Fibroblast of skin of left quadriceps (primary cell): ENCODE measurements at places on chromosomes 16 and 17.
A peak's percentile ranks its signal among the peaks of the same experiment; 100 is the strongest.

DNA sequence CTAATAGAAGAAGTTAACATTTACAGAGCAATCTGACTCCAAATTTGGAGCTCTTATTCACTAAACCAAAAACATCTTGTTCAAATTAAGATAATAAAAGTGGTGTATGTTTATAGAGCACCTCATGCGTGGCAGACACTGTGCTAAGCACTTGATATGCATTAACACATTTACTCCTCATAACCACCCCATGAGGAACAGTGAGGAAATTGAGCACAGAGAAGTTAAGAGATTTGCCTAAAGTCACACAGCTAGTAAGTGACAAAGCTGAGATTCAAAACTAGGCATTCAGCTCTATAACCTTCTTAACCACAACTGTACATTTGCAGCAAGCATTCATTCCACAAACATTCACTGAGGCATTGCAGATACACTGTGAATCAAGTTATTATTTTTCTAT, 94.0 kb downstream of the VAT1L start:
- peak; percentile 66 for DNase-seq

GRCh38 chr17:44599298-44600175, 42.3 kb downstream of the FZD2 start:
- peak; percentile 78 for DNase-seq

DNA sequence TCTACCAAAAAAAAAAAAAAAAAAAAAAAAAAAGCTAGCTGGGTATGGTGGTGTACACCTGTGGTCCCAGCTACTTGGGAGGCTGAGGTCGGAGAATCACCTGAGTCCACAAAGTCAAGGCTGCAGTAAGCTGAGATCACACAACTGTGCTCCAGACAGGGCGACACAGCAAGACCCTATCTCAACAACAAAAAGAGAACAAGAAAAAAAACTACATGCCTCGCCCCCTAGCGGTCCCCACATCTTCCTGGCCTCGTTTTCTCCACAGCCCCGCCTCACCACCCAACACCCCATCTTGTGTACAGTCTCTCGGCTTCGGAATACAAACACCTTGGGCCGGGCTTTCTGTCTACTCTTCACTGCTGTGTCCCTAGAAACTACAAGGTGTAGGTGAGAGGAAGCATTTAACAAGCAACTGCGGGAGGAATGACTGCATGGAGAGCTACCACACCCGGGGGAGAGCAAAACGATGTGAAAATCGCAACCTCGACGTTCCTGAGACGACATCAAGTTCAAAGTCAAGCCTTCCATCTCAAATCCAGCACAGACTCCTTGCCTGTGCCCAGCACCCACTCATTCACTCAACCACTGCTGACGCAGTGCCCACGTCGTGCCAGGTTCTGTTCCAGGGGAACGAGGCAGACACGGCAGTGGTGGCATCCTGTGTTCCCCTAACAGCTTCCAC, 9.0 kb downstream of the NTAN1 start:
- no peak for DNase-seq

- no peak for DNase-seq
Observed at GRCh38 chr16:29736764-29737163, 9.0 kb downstream of the C16orf54 start.

GRCh38 chr17:55285340-55286301, 20.9 kb downstream of the HLF start:
- peak; percentile 28 for DNase-seq
